ENCODE measurements at places on chromosomes 3 and 15.

- DNase-seq, result no peak
Measured at GRCh38 chr3:100264242-100264641, 3.5 kb downstream of the TBC1D23 start.

DNA sequence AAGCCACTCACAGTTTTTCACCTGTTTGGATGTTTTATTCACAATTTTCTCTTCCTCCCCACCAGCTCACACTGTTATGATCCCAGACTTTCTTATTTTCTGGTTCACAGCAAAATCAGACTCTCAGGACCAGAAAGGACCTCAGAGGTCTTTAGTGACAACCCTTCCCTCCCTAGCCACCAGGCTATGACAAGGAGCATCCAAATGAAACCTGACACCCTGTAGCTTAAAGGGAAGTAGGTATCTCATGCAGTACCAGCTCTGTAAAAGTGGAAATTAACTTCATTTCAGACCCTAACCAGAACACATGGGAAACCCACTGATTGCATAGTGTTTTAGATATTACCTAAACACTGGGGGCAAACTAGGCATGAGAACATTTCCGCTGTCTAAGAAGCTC lies 45.3 kb downstream of the ATP13A5 start:
- no peak for DNase-seq

- DNase-seq, result no peak
Measured at GRCh38 chr3:25468866-25469319, 40.8 kb downstream of the RARB start.

- DNase-seq, result no peak
Measured at GRCh38 chr15:90297021-90297420, 31.5 kb downstream of the NGRN start.

DNA sequence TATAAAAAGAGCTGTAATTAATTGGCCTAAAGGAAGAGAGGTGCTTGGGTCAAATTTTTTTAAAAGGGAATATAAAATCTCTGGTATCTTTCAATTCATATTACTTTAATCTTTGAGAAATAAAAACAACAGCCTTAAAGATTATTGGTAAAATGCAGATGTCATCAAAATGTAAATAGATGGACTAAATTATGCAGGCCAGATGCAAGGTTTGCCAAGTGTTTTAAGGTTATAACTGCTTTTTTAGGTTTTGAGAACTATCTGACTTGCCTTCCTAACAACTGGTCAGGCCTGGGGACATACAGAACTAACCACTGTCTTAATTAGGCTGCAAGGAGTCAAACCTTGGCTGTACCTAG lies 20.0 kb upstream of the OR5H1 start:
- no peak for DNase-seq

DNA sequence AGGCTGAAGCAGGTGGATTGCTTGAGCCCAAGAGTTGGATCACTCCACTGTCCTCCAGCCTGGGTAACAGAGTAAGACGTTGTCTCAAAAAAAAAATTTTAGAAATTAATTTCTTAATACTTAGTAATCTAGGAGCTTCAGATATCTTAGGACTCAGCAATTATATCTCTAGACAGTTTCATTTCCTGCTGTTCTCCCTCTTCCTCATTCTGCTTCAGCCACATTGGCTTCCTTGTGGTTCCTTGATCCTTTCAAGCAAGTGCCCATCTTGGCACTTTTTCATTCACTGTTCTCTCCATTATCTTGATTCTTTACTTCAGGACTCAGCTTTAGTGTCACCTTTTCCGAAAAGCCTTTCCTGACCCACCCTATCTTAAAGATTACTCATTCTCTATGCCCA lies 22.5 kb downstream of the TMEM202 start:
- no peak for DNase-seq

DNA sequence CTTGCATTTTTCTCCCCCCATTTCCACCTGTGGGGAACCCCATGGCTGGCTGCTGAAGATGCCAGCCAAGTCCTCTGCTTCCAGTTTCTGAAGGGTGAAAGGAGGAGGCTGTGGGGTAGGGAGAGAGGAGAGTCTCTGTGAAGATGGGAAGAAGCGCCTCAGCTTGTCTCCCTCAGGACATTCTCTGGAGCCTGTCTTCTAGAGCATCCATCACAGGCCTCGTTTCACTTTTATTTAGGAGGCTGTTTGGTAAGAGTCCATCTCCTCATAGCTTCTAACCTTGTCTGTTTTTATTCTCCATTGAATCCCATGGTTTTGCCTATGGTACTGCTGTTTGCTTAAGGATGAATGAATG lies 8.8 kb upstream of the LCTL start:
- no peak for DNase-seq

- DNase-seq, result no peak
Measured at GRCh38 chr3:148601766-148602685, 95.7 kb upstream of the AGTR1 start.

DNA sequence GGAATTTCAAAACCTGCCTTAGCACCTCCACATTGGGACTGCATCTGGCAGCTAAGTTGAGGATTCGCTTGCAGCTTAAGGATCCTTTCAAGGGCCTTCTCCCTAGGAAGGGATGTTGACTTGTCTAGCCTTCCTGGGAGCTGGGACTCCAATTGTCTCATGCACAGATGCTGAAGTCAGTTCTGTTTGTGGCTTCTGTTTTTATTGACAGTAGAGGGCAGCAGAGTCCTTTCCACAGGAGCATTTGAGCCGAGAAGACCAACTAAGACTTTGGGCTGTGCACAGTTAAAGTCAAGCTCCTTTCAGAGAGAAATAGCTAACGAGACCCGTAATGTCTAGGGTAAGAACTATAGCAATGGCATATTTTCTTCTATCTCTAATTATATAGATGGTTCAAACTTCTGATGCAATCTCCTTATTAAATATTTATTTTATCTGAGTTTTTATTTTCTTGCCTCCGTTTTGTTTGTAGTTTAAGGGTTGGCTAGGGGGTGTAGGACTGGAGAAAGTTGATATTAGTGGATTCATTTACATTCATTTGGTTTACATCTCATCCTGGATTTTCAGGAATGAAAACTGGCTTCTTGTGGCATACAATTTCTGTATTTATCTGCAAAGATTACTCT lies 59.7 kb upstream of the KBTBD8 start:
- DNase-seq, result peak; percentile 58

DNA sequence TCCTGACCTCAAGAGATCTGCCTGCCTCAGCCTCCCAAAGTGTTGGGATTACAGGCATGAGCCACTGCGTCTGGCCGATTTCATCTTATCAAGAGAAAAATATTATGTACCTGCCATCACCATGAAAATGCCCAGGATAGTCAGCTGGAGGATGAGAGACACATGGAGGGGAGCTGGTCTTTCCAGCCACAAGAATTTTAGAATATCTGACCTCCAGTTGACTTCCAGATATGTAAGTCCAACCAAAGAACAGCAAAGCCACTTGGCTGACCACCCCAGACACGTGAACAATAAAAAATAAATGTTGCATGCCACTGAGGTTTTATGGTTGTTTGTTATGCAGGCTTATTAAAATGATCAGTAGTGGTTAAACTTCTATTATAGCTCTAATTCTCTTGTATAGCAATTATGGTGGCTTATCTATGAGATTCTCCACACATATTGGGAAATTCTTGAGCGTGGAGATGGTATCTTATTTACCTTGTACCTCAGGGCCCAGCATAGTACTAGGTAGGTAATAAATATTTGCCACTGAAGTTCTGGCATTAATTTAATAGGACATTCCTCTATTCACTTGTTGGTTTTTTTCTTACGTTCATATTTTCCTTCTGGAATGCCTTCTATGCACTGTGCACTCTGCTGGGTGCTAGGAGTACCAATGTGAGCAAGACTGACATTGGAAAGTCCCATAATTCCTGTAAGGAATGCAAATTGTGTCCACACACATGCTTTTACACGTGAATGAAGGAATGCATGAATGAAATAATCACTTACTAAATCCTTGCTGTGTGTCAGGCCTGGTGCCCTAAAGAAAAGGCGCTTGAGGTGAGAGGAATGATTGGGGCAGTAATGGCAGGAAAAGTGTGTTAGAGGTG lies 77.6 kb downstream of the EDEM1 start:
- DNase-seq, result no peak

DNA sequence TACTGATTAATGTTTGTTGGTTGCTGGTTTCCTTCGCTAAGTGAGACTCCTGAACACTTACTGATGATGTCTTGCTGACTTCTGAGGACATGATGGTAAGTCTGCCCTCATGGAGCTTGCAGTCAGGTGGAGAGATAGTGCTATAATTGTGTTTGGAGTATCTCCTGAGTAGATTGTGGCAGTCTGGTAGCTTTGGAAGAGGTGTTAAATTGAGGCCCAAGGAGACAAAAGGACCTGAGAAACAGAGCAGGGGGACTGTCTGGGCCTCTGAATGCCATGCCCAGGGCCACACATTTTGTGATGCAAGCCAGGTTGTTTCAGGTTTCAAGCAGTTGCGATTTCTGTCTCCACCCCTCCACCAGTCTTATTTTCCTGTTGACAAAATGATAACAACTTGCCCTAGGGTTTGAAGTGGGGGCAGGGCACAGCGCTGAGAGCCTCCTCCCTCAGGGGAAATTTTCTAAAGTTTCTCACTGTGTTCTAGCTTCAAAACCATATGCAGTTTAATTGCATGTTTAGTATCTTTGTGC lies 16.7 kb downstream of the SMAD3 start:
- DNase-seq, result peak; percentile 97

- DNase-seq, result no peak
Measured at GRCh38 chr3:124812291-124813265, 74.6 kb downstream of the ITGB5 start.

- no peak for DNase-seq
Measured at GRCh38 chr3:182357928-182358327, 435.4 kb upstream of the ATP11B start.

DNA sequence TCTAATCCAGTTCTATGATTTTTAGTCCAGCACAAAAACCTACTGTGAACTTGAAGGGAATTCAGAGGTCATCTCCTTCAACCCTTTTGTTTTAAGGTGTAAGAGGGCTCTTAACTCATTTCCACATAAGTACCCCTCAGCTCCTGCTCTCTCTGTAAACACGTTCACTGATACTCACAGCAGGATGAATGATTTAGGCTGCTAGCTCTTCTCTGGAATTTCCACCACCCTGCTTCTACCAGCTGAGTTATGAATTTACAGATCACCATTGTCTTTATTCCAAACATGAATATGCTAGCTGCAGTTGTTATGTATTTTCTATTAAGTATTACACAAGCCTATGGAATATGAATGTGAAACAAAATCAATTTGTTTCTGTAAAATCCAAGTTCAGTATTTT lies 101.3 kb upstream of the NANOGP8 start:
- no peak for DNase-seq

DNA sequence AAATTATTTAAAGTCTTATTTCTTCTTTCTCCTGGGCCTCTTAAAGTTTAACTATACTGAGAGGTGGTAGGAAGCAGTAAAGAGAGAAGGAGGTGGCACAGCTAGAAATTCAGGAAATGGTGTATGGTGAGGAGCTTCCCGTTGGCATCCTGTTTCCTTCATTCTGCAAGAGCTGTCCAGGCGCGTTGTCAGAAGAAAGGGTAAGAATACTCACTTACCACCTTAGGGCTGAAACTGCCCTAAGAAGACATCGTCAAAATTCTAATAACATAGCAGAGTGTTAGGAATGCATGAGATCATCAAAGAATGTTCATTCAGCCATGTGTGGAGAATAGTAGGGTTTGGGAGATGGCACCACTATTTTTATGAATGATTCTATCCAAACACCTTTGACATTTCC lies 699.6 kb downstream of the MCTP2 start:
- no peak for DNase-seq

DNA sequence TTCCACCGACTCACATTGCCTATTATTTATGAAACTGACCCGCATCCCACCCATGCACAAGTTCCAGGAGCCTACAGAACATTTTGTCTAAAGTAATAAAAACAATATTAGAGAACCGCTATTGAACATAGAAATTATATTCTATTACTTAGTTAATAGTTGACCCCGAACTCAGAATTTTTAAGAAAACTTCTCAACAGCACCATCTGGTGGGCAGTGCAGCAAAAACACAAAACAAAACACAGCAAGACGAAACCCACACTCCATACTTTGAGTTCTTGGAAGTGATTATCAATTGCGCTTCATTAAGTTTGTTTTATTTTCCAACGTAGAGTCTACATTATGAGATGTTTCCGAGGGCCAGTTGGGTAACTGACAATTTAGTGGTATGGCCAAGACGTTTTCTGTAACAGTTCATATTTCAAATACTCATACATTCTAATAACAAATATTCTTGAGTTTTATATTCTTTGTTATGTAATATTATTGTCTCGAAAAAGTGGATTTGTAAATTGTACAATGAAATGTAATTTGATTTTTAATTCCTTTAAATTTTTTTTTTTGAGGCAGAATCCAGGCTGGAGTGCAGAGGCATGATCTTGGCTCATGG lies 24.0 kb upstream of the C3orf70 start:
- DNase-seq, result no peak

GRCh38 chr3:108159865-108160264 lies 62.4 kb downstream of the IFT57 start:
- no peak for DNase-seq

- no peak for DNase-seq
Measured at GRCh38 chr3:112320691-112321090, 12.3 kb upstream of the CD200 start.

GRCh38 chr3:195571361-195571760 lies 12.4 kb downstream of the APOD start:
- no peak for DNase-seq

DNA sequence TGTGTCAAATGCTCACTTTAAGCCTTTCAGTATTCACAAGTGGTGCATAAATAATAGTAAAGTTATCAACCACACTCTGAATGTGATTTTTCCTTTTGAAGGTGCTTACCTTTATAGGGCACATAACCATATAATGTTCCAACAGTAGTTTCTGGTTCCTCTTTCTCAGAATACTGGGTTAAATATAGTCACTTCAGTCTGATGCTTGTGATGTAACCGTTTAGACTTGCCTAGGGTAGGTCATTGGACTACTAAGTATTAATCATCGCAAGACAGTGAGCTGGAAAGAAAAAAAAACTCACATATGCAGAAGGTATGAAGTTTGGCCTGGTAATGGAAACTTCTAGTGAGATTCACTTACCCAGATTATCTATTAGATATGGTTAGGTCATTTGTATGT lies 1.9 kb downstream of the KBTBD8 start:
- DNase-seq, result no peak

DNA sequence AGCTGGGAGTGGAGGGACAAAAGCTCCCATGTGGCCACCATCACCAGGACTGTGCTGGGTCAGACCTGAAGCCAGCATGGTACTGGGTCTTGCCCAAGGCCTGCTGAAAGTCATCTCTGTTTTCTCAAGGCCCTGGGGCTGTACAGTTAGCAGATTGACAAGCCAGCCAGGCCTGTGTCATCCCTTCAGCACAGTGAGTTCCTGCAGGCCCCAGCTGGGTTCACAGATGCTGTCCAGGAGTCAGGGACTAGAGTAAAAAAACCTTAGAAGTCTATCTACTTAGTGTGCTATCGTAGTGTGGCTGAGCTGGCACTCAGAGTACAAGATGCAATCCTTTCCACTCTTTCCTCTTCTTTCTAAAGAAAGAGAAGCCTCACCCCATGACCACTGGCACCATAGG lies 246.0 kb upstream of the NAALADL2 start:
- no peak for DNase-seq

- peak; percentile 4 for DNase-seq
Measured at GRCh38 chr3:20185331-20185678, 701 bp downstream of the SGO1 start.

GRCh38 chr3:12893247-12893646 lies 51.9 kb upstream of the RPL32 start:
- no peak for DNase-seq

GRCh38 chr15:69777356-69777755 lies 320.4 kb downstream of the TLE3 start:
- no peak for DNase-seq

GRCh38 chr3:161051856-161052255 lies 53.3 kb downstream of the B3GALNT1 start:
- DNase-seq, result no peak

GRCh38 chr15:74402873-74403587 lies 30.7 kb downstream of the SEMA7A start:
- DNase-seq, result peak; percentile 86
